ENCODE measurements at places on chromosomes 7 and 10.
A peak's percentile ranks its signal among the peaks of the same experiment; 100 is the strongest.

DNA sequence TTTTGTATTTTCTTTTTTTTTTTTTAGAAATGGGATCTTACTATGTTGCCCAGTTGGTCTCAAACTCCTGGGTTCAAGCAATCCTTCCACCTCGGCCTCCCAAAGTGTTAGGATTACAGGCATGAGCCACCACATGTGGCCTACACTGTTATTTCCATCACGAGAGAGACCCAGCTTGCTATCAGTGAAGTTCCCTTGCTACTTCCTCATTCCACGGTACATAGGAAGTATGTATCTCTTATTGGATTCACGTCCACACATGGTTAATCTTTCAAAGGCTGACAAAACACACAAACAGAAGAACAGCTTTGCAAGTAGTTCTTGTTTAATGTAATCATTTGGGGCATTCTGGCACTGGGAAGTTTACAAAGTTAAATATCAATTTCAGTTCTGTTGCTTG is 50.9 kb downstream of the DCLRE1A start:
- DNase-seq, result no peak

- DNase-seq, result peak; percentile 75
These were observed 144.5 kb downstream of the RNF216 start for GRCh38 chr7:5636914-5637313.

GRCh38 chr10:10780746-10781145 is 236.9 kb upstream of the CELF2 start:
- no peak for DNase-seq

DNA sequence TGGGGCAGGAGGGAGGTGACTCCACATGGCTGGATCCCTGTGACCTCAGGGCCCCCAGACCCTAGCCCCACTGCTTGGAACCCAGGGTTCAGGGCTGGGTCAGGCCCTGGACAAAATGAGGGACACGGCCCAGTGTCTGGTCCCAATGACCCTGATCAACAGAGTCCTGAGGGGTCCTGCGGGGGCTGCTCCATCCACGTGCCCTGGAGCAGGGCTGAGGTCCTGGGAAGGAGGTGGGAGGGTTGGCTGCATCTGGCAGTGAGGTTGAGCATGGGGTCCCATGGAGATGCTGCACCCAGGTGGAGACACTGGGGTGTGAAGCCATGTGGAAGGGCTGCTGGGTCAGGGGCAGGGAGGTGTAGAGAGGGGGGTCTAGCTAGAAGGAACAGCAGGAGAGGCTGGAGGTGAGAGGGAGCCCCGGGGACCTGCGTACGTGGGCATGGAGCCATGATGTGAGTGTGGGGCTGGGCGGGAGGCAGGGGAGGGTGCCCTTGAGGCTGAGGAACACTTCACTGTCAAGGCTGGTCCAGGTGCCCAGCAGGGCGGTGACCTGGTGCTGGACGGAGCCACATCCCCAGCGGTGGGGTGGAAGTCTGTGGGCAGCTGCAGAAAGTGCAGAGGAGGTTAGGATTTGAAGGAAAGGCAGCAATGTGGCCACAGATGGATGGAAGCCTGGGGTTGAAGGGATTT is 604 bp downstream of the SCART1 start:
- no peak for DNase-seq

DNA sequence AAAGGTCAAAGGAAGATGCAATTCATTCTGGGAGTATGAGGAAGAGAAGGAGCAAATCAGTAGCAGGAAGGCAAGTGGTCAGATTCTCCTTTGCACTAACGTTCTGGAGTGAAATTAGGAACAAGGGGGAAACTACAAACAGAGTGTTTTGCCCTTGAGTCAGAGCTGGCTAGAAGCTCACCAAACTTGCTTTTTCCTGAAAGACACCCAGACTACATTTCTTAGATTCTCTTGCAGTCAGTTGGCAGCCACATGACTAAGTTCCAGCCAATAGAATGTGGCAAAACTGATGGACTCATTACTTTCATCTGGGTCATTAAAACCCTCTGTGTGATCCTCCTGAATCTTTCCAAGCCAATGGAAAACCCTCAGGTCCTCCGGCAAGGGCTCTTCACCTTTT is 18.6 kb upstream of the DLX5 start:
- no peak for DNase-seq

DNA sequence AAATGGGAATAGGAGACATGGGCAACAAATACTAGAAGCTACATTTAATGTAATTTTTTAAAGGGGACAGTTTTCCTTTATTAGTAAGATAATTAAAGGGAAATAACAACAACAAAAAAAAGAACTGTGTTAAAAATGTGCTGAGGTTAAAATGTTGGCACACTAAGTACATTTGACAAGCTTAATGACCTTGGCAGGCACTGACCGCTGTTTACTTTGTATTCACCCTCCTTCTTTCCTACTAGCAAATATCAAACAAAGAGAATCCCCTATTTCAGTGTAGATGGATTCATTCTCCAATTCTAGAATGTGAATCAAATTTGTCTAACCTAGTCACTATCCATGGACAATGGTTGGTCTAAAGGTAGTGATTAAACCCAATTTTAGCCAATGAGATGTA is 77.5 kb upstream of the TOMM7 start:
- DNase-seq, result no peak

- DNase-seq, result no peak
These were observed 277.1 kb downstream of the SNX13 start for GRCh38 chr7:17663061-17663675.

Data from femur (tissue), 1 donor.